Endothelial cell of umbilical vein (primary cell): ENCODE measurements at places on chromosomes 1 and 21.
A peak's percentile ranks its signal among the peaks of the same experiment; 100 is the strongest.

DNA sequence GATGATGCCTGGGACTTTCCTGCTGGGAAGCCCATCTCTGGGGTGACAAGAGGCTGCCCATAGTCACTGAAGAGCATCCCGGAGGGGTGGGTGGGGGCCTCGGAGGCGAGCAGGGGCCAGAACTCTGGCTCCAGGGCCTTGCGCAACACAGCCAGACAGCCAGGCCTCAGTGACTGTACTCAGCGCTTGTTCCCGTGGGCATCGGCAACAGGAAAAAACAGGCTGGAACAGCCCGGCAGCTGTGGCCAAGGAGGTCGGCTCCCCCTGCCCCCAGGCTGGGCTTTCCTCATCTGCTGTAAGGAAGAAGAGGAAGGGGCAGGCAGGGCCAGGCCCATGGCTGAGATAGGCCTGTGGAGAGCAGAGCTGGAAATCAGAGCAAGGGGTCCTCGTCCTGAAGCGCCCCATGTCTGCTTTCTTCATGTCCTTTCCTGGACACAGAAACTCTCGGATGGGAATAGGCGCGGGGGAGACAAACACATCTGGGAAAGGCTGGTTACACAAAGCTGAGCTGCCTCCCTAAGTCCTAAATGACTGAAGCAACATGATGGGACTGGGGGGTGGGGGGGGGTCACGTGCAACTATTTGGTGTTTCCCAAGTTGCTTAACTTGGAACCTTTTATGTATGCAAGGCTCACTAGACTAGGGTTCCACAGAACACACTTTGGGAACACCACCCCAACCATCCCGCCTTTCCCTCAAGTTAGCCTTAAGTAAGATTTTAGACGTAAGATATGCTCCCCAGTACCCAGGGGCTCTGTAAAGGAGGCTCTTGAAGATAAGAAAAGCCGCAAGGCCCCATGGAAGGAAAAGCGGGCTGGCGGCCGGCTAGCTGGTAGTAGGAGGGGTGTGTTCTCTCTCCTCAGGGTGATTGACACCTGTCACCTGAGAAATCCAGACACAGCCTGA lies 30.7 kb downstream of the HSPG2 start:
- peak; percentile 98 for DNase-seq

DNA sequence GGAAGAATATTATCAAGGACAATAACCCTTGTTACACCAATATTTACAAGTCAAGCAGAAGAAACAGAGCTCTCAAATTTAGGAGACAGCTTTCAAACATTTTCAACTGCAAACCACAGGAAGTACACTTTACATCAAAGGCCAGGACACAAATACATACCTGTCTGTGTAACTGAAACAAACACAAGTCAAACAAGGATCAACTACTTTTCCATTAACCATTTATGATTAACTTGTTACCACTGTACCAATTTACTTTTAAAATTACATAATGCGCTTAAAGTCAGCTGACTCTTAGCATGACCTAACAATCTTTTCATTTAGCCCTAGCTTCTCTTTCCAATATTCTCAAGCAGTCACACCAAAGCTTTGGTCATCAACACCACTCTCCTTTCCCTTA lies 43.5 kb downstream of the TRIM33 start:
- no peak for DNase-seq

- DNase-seq: peak; percentile 14
Observed at GRCh38 chr1:207711285-207711684, 40.6 kb upstream of the CD46 start.

- no peak for DNase-seq
Observed at GRCh38 chr1:23037081-23037740, 17.9 kb downstream of the KDM1A start.

- DNase-seq: no peak
Observed at GRCh38 chr21:15444118-15444960, 285.4 kb upstream of the USP25 start.

DNA sequence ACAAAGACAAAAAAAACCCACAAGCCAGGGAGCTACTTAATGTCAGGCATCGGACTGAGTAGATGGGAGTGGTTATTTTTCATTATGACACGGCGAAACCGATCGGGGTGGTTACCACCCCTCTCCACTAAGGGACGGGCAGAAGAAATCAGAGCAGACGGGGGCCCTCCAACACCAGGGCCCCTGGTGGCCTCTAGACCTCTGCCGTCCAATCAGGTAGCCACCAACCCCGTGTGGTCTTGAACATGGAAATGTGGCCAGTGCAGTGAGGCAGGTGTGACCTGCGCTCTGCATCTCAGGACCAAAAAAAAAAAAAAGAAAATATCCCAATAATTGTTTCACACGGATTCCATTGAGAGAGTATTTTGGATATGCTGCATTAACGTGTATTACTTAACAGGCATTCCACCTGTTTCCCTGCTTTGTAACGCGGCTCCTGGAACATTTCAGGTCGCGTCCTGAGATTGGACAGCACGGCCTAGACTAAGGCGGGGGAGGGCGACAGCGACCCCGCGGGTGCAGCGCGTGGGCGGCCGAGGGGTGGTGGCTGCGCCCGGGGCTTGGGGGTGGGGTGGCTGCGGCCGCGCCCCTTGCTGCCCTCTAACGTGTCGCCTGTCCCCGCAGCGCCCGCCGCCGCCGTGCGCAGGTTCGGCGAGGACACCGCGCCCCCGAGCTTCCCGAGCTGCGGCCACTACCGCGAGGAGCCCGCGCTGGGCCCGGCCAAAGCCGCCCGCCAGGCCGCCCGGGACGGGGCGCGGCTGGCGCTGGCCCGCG lies 48.3 kb downstream of the SIM2 start:
- no peak for DNase-seq

DNA sequence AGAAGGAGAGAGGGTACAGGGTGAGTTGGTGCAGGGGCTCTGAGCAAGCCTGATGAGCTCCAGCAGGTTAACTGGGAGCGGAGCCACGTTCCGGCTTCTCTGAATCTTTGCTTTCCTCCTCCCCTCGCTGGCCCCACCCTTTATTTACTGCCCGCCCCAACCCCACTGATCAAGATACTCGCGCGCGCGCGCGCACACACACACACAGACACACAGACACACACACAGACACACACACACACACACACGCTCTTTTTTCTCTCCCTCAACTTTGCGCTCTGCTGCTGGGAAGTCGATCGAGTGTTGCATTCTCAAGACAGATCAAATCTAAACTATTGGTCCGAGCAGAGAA lies at the start of gene GRIK1:
TSS of gene GRIK1 (minus strand) at position 73 of the 352 bp plus-strand sequence.
- DNase-seq: no peak

DNA sequence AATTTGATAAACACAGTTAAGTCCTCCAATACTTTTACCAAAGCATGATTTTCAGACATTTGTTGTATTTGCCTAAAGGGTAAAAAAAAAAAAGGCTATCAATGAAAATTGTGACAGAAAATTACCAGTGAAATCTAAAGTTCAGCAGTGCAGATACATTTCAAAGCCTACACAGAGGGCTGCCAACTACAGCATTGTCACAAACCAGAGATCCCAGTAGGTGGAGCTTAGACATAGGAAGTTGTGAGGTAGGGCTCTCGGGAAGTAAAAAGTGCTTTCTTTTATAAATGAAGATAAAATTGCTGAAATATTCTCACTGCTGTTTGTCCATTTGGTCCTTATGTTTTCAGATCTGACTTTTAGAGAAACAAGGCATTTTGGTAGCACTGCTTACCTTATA lies 123.0 kb downstream of the DYRK1A start:
- peak; percentile 31 for DNase-seq

- DNase-seq: no peak
Observed at GRCh38 chr1:56866656-56867055, 12.1 kb downstream of the C8A start.

GRCh38 chr1:203692565-203693470 lies 66.2 kb downstream of the ATP2B4 start:
- DNase-seq: peak; percentile 88

- DNase-seq: no peak
Observed at GRCh38 chr1:119952496-119952895, 56.2 kb upstream of the ADAM30 start.

DNA sequence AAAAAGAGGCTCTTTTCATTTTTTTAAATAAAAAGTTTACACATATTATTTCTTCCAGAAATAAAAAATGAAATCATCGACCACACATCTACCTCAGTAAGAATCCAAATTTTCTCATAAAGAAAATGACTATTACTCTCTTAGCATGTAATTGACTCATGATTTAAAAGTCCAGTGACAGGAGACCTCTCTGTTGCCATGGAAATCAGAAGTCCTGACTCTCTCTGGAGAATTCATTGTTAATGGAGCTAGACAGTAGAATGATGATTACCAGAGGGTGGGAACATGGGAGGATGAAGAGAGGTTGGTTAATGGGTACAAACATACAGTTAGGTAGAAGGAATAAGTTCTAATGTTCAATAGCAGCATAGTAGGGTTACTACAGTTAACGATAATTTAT lies 5.0 kb upstream of the CLCA4 start:
- no peak for DNase-seq

- no peak for DNase-seq
Observed at GRCh38 chr1:40738831-40739230, 44.8 kb upstream of the KCNQ4 start.

- DNase-seq: no peak
Observed at GRCh38 chr1:109478806-109479205, 4.9 kb upstream of the ATXN7L2 start.

DNA sequence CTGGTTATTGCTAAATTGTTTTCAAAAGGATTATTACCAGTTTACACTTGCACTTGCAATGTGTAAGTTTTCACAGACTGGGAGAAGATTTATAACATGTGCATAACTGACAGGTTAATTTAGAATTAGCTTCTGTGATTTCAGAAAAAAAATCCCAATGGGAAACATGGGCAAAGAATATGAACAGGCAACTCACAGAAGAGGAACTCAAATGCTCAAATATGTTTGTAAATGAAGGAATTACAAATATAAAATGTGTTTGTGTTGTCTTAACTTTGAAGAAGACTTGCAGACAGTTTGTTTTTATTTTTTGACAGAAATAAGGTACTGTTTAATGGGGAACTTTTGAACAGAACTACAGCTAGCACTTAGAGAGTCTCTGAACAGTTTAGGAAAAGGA lies 8.4 kb downstream of the TSEN15 start:
- no peak for DNase-seq

DNA sequence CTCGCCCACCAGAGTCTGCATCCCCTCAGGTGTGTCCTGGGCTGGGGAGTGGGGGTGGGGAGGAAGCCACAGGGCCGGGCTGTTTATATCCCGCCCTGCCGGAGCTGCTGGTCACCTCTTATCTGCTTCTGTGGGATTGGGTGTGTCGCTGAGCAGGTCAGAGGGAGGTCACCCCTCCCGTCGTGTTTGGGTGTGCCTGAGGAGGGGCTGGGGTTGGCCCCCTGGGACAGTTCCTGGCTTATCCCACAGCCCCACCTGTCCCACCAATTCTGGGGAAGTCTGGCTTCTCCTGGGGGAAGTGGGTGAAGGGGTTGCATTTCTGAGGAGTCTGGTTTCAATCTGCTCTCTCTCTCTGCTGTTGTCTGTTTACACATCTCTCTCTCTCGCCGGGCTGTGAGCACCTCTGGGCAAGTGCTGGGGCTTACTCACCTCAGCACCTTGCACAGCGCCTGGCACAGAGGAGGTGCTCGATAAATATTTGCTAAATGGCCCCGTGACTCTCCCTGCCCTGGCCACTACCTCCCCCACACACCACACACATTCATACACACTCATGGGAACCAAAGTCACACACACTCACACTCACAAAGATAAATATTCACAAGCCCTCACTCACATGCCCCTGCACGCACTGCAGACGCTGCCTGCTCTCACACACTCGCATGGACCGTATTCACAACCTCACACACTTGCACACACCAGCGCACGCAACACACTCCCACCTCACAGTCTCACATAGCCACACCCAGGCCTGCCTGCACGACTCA lies 8.3 kb downstream of the ELF3 start:
- DNase-seq: no peak

DNA sequence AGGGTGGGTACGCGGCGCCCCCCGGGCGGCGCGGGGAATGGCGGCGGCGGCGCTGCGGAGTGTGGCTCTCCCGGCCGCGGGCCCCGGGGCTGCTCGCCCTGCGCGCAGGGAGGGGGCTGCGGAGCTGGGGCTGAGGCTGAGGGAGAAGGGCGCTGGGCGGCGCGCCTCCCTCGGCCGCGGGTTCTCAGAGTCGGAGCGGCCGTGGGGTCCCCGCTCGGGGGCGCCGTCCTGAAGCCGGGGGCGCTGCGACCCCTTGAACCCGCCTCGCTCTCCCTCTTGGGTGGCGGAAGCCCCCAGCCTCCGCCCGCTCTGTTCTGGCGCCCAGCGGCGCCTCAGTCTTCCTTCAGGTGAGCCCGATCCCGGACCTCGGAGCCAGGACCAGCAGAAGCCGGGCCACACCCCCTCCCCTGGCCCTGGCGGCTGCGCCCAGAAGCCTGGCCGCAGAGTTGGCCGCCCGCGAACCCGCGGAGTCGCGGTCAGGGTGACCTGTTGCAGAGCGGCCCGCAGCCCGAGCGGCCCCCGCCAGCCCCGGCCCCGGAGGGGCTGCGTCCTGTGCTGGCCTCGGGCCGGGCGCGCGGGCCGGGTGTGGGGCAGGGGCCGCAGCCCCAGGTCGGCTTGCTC lies 532 bp downstream of the RALGPS2 start:
- peak; percentile 42 for DNase-seq

DNA sequence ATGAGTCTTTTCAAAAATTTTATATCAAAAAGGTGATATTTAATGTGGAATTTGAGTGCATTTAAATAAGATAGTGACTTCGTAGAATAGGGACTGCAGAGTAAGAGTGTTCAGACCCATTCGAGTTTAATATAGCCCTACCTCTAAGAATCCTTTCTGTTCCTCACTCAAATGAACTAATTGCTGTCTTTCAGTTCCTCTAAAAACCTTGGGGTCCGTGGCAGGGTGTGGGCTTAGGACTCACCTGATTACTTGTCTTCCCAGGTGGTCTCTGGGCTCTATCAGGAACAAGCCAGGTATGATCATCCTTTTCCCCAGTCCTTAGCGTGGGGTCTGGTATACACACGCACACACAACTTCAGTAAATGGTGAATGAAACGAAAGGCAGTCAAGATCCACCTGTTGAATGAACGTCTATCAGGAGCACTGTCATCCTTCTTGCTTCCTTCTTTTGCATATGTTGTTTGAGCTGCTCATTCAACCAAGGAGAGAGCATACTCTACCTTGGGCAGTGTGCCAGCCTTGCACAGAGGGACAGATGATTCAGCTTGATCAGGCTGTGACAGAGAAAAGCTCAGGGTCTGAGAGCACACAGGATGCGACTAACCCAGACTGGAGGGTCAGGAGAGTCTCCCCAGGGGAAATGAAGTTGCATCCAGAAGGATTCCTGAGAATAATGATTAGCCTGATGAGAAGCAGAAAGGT lies 1.2 kb upstream of the RNF11 start:
- DNase-seq: peak; percentile 39
